ENCODE measurements at places on chromosomes 6 and 20.

DNA sequence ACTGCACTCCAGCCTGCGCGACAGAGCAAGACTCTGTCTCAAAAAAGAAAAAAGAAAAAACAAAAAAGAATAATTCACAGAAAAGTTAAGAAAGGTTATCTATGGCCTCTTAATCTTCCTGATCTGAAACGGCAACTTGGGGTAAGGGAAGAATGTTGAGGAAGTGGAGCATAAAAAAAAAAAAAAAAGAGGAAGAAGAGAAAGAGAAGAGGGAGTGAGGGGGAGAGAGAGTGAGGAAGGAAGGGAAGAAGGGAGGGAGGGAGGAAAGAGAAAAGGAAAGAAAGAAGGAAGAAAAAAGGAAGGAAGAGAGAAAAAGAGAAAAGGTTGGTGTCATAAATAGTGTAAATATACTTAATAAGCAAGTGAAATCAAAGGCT, 68.9 kb upstream of the NCOA3 start:
- H3K4me1 ChIP-seq, result no peaks in the 10 kb centered on the region
- no peak for DNase-seq
- H3K4me3 ChIP-seq, result no peak overlapping the region
- H3K36me3 ChIP-seq, result peaks cover 3% of the 10 kb centered on the region
- no peaks in the 10 kb centered on the region for H3K27me3 ChIP-seq

DNA sequence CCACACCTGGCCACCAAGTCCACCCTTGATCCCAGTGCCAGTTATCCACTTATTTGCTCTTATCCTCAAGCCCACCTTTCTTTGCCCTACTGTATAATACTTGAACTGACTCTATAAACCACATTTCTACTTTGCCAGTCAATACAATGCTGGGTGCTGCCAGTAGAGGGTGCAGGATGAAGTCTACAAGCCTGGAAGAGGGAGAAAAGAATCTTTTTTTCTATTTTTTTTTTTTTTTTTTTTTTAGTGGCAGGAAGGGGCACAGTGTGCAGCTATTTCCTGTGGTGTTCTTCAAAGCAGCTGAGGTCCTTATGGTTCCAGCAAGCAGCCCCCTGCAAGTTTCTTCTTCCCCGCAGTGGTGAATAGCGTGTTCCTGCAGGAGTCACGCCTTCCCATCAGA, 22.2 kb upstream of the GABRR1 start:
- H3K27me3 ChIP-seq, result peaks cover 3% of the 10 kb centered on the region
- H3K27ac ChIP-seq, result no peak overlapping the region
- peaks cover 1% of the 10 kb centered on the region for H3K4me1 ChIP-seq
- H3K36me3 ChIP-seq, result no peaks in the 10 kb centered on the region
- no peak overlapping the region for H3K4me3 ChIP-seq
- DNase-seq, result no peak

GRCh38 chr6:96923871-96924493, 546 bp upstream of the KLHL32 start:
- no peaks in the 10 kb centered on the region for H3K36me3 ChIP-seq
- H3K4me3 ChIP-seq, result peak overlapping the region; percentile 86
- H3K4me1 ChIP-seq, result no peaks in the 10 kb centered on the region
- peaks cover 5% of the 10 kb centered on the region for H3K27me3 ChIP-seq
- H3K27ac ChIP-seq, result peak overlapping the region; percentile 34
- DNase-seq, result no peak

DNA sequence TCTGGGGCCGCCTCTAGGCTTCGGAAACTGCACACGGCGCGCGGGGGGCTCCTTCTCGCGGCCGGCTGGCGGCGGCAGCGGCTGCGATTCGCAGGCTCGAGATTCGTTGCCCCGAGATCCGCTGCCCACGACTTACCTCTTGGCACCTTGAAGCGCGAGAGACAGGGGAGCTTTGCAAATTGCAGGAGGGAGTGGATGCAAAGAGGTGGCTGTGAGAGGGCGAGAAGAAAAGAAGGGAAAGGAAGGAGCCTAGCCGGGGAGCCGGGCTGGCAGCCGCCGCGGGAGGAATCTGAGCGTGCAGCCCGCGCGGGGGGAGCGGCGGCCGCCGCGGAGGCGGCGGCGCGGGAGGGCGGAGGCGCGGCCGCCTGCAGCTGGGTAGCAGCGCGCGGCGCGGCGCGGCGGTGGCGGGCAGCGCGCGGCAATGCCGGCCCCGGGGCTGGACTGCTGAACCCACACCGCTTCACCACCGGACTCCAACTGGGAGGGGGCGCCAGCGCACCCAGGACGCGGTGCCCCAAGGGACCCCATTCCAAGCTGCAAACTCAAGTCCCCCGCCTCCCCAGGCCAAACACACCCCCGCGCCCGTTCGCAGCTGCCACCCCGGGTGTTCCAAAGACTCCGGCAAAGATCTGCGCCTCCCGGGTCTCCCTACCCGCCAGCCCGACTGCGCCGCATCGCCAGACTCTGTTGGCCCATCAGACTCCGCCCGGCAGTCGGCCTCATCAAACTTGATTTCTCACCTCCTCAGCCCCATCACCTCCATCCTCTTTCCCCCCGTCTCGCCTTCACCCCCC, 44.2 kb upstream of the SUPT3H start:
- H3K27ac ChIP-seq, result no peak overlapping the region
- H3K27me3 ChIP-seq, result peaks cover 19% of the 10 kb centered on the region
- peaks cover 11% of the 10 kb centered on the region for H3K4me1 ChIP-seq
- H3K4me3 ChIP-seq, result peak overlapping the region; percentile 92

DNA sequence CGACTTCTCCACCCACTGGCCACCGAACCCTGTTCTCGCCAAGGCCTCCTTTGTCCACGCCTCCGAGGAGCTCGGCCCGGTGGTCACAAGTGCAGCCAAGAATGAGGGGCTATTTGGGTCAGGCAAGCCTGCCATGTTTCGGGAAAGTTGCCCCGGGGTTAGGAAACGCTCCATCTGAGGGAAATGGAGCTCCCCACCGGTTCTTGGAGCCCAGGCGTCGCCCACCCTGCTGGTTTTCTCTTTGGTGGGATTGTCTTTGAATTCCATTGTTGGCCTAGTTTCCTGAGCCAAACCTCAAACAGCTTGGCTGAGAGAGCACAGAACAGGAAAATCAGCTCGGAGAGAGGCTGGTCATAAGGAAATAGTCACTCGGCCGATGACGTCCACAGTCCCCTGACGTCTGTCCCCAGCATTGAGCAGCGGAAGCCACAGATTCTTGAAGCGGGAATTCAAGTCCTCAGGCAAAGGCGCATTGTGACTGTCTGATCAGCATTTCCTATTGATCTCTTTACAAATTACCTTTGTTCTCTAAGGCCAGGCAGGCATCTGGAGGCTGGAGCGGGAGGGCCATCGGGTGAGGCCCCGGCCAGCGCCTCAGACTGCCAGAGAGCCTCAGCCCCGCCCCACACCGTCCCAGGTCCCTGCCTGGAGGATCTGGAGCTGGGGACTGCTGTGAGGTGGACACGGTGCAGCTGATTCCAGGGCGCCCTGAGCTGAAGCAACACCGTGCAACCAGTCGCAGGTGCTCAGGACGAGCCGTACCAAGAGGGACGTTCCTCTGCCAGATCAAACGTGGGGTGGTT, 138.6 kb downstream of the DLL1 start:
- peaks cover 15% of the 10 kb centered on the region for H3K4me1 ChIP-seq
- H3K27ac ChIP-seq, result no peak overlapping the region
- H3K27me3 ChIP-seq, result peaks cover 2% of the 10 kb centered on the region
- peak; percentile 54 for DNase-seq

- no peaks in the 10 kb centered on the region for H3K36me3 ChIP-seq
- no peak for DNase-seq
- no peaks in the 10 kb centered on the region for H3K4me1 ChIP-seq
- no peak overlapping the region for H3K27ac ChIP-seq
- no peaks in the 10 kb centered on the region for H3K27me3 ChIP-seq
- H3K4me3 ChIP-seq, result no peak overlapping the region
These were observed 89.1 kb downstream of the FUT9 start for GRCh38 chr6:96104910-96105309.

- H3K36me3 ChIP-seq, result no peaks in the 10 kb centered on the region
- H3K27me3 ChIP-seq, result peaks cover 2% of the 10 kb centered on the region
- H3K27ac ChIP-seq, result no peak overlapping the region
- DNase-seq, result no peak
These were observed 384.2 kb downstream of the PRKN start for GRCh38 chr6:162343198-162343935.
